Lung (tissue), 17 donors: ENCODE measurements at places on chromosomes 12 and 14. TPM values are rescaled to one million over a fixed set of nuclear protein-coding genes. Genes with fewer than 3 reads are reported as not detected.
A peak's percentile ranks its signal among the peaks of the same experiment; 100 is the strongest.

DNA sequence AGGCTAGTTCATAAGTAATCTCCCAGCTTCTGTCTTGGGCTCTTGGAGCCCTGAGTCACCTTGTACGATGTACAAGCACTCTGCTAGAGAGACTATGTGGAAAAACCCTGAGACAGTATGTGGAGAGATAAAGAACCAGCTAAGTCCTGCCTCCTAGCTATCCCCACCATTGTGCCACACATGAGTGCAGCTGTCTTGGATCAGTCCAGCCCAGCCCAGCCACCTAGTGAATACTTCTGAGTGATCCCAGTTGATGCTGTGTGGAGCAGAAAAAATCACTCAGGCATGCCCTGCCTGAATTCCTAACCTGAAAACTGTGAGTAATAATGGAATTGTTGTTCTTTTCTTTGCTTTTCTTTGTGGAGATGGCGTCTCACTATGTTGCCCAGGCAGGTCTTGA, 5.1 kb upstream of the SERPINA6 start:
- DNase-seq = no peak

- DNase-seq = peak; percentile 50
Observed at GRCh38 chr12:76018672-76019071, 12.9 kb downstream of the PHLDA1 start.

DNA sequence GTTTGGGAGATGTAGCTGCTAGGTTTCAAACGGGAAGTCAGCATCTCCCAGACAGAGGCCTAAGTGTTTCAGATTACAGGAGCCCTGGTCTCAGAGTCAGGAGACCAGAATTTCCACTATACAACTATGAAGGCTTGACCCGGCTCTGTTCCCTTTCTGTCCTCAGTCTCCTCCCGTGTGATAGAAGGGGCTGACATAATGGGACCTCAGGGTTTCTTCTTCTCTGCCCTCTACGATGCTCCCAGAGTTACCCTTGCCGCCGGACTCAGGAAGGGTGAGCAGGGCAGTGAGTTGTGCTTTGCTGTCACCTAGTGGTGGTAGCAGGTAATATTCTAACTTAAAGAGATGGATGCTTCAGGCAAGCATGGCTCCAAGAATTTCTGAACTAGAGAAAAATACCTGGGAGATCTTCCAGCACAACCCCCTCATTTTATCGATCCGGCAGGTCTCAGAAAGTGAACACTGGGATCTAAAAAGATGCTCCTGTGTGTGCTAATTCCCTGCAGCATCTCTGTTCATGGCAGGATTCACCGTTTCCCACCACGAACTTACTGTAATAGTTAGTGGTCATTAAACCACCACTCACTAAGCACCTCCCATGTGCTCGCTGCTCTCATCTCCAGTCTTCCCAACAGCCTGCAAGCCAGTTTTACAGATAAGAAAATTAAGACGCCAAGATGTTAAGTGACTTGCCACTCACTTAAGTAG, 84.4 kb downstream of the VWF start:
- peak; percentile 61 for DNase-seq

DNA sequence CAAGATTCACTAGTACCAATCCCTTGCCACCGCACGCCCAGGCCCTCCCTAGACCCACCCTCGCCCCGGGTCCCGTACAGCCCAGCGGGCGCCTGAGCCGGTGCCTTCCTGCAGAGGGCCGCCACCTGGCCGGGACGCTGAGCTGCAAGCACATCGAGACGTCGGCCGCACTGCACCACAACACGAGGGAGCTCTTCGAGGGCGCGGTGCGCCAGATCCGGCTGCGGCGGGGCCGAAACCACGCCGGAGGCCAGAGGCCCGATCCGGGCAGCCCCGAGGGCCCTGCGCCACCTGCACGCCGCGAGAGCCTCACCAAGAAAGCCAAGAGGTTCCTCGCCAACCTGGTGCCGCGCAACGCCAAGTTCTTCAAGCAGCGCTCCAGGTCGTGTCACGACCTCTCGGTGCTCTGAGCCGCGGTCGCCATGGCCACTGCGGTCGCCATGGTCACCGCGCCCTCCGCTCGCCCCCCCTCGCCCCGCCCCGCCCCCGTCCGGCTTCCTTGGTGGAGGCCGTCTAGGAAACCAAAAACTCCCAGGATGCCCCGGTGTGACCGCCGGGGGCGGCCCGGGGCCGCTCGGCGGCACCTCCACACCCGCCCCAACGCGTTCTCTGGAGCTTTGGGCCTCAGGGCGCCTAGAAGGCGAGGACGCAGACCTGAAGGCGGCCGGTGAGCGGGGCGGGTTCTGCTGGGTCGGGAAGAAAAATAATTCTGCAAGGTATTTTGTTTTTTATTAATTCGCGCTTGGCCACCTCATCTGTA, 3.7 kb downstream of the REM2 start:
- peak; percentile 72 for DNase-seq

DNA sequence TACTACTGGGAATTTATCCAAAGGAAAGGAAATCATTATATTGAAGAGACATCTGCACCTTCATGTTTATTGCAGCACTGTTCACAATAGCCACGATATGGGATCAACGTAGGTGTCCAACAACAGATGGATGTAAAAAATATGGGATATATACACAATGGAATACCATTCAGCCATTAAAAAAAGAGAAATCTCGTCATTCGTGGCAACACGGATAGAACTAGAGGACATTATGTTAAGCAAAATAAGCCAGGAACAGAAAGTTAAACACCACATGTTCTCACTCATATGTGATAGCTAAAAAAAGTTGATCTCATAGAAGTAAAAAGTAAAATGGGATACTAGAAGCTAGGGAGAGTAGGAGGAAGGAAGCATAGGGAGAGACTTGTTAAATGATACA, 82.9 kb upstream of the CLMN start:
- no peak for DNase-seq

The OR4L1 gene
- not detected for polyA plus RNA-seq

The B3GNT4 gene
- 0.43 TPM for polyA plus RNA-seq
